ENCODE measurements at places on chromosomes 12 and 14.

DNA sequence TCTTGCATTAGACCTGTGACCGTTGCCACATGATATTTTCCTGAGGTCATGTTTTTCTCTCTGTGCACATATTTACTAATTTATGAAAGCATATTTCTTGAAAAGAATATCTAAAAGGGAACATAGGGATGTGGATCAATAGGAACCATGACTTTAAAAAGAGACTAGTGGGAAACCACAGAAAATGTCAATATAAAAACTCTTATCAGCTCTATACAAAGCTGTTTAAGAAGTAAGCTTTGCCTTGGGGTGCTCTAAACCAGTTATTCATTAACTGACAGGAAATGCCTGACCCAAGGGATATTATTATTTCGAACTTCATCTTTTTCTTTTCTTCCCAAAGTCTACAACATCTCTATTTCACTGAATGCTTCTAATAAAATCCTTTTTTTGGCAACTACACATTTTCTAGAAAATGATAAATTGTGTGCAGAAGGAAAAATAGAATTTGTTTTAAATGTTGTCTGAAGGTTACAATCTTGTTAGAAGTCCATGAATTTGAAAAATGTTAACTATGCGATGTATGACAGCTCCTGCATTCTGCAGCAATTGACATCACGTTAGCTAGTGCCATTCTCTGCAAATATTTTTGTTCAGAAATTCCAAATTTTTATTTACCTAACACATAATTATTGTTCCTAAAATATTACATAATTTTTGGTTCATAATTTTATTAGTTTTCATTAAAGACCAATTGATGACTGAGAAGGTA lies 345.0 kb downstream of the SLC16A7 start:
- DNase-seq = peak; percentile 28

DNA sequence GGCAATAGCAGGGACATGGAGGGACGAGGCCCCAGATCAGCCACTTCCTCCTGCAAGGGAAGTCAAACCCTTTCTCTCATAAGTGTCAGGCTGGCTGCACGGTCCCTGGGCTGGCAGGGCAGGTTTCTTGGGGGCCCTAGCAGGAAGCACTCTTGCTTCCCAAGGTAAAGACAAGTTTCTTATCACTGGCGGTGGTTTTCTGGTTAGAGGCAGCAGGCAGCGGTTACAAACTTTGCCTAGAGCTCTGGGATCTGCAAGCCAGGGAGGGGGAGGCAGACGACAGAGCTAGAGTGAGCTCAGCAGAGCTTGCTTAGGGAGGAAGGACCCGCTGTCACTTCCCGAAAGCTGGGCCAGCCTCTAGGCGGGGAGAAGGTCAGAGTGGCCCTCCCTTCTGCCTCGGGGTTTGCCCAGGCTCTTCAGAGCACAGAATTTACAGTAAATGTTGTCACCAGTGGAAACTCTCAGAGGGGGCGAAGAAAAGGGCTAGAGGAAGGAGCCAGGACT lies 20.4 kb downstream of the BATF start:
- DNase-seq = peak; percentile 93

- DNase-seq = no peak
Observed at GRCh38 chr12:123449856-123450255, 8.1 kb upstream of the SNRNP35 start.

DNA sequence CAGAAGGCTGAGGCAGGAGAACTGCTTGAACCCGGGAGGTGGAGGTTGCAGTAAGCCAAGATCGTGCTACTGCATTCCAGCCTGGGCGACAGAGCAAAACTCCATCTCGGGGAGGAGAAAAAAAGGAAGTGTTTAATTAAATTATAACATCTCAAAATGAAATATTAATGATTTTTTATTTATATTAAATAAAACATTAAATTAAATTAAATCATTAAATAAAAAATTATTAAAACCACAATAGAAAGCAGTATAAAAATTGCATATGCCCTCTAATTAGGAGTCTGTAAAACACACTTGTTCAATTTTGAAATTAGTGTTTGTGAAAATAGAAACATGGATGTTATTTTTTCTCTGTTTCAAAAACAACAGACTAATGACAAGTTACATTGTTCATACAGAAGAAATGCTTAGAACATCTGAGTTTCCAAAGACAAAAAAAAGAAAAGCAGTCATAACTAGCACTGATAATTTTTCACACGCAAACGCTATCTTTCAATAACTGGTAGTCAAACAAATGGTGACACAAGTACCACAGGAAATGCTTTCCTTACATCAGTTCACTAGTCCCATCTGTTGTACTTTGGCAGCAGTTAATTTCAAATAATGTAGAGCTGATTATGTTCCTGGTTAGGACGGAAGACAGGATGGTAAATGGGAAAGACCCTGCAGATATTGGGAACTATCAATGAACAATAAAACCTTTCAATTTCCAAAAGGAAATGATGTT lies 54.9 kb downstream of the HECTD4 start:
- DNase-seq = peak; percentile 28

DNA sequence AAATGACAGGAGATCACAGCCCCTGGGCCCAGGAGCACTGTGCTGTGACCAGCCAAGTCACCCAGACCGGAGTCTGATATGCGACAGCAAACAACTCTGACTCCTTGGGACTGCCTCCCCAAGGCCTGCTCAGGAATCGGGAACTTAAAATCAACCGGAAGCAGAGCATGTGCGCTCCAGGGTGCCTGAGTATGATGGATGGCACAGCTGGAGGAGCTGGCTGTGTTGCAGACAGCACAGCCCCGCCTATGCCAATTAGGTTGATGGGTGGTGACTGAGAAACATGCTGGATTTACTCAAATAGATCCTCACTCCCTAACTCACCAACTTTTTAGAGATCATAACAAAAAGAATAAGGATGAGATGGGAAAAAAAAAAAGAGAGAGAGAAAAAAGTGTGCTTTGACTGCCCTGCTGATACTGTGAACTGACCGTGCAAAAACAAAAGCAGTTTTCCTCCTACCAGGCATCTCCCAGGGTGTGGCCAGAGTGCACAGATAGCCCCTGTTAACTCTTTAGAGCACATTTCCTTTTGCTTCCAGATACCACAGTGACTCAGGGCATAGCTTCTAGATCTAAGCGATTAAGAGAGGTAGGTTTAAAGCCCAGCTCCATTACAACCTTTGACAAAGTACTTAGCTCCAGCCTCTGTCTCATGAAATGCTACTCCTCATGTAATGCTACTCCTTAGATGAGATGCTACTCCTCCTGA lies 27.4 kb upstream of the STON2 start:
- DNase-seq = peak; percentile 95

GRCh38 chr14:103165323-103165722 lies 42.1 kb downstream of the TNFAIP2 start:
- no peak for DNase-seq

- no peak for DNase-seq
Observed at GRCh38 chr12:6123258-6123657, 1.2 kb downstream of the VWF start.

DNA sequence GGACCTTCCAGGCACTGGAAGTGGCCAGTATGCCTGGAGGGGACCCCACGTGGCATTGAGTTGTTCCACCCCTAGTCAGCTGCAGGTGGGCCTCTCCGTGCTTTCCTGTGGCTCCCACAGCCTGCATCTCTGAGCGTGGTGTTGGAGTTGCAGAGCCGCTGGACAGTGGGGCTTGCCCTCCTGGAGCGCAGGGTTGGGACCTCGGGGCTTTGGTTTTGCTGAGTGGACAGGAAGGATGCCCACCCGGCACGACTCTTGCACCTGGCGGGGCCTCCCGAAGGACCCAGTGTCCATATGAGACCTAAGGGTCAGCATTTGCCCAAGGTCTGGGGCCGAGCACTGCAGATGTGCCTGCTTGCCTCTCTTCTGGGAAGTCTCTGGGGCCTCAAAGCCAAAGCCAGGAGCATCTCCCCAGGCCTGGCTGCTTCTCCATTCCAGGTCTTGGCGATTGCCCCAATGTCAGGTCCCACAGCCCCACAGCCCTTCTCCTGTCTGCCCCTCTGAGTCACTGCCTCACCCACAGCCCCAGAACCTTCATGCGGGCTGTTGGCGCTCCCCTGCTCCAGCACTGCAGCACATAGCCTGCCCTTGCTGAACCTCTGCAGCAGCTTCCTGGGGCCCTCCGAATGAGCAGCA lies 1.5 kb downstream of the PACS2 start:
- DNase-seq = peak; percentile 66

GRCh38 chr12:27999521-27999920 lies 27.0 kb upstream of the PTHLH start:
- DNase-seq = peak; percentile 19

Data from hematopoietic multipotent progenitor cell treated with erythropoietin and hydrocortisone succinate and interleukin-3 and kit ligand, for 4 days (in vitro differentiated cells).